ENCODE measurements at places on chromosomes 11 and 22.

DNA sequence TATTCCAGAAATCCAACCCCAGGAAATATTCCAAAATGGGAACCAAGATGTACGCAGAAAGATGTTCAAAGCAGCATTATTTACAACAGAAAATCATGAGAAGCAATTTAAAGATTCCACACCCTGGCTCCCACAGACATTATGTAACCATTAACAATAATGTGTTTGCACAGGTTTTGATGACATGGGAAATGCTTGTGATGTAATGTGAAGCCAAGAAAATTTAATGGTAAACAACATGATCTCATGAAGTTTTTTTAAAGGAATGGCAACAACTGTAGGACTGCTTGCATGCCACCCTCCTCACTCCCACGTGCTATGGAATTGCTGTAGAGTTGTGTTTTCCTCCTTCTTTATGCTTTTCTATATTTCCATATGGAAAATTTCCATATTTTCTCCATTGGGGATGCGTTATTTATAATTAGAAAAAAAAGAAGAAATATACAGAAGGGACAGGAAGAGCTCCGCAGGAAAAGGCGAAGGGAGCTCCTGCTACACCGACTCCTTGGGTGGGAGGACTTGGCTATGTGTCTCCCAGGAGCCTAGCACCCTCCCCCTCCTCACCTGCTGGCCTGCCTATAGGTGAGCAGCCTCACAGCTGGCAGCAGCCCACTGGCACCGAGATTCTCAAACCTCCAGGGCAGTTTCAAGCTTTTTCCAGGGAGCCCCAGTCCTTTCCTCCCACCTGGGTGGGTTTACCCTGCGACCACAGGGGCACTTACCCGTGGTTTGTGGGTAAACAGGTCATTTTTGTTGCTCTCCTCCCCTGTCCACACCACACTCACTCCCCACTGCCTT, 20.9 kb downstream of the LRFN4 start:
- DNase-seq = no peak

DNA sequence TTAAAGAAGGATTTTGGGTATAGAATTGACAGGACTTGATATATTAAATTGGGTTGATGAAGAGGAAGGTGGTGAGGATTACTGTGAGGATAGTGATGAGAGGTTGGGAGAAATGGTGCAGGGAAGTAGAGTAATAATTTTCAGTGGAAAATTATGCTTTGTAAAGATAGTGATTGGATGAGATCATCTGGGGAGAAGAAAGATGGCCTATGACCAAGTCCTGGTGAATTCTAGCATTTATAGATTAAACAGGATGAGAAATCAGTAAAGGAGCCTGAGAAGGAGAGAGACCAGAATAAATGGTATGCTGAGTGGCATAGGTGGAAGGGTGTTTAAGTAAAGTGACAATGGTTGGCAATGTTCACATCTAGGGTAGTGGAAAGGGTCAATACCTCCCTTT, 15.0 kb downstream of the IPO7 start:
- no peak for DNase-seq

- DNase-seq = no peak
These were observed 13.9 kb downstream of the CTNND1 start for GRCh38 chr11:57775491-57775890.

DNA sequence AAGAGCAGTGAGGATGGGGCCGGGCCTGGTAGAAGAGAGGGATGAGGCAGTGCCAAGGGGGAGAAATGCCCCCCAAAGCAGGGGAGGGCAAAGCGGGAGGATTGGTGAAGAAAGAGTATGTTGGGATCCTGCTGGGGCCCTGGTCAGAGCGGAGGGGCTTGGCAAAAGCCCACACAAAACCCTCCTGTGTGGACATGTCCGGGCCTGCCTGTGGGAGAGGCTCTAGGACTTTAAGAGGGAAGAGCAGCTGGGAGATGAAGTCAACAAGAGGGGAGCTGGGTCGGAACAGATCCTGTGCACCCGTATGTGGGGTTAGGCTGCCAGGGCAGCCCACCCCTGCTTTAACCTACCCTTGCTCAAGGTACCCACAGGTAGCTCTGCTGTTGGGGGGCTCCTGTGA, 25.8 kb downstream of the ART5 start:
- no peak for DNase-seq

GRCh38 chr11:117761993-117762392, 35.0 kb downstream of the DSCAML1 start:
- DNase-seq = no peak

GRCh38 chr11:46235777-46236688, 41.4 kb upstream of the CREB3L1 start:
- DNase-seq = no peak

GRCh38 chr11:117830674-117831351, 6.3 kb upstream of the FXYD2 start:
- peak; percentile 41 for DNase-seq

DNA sequence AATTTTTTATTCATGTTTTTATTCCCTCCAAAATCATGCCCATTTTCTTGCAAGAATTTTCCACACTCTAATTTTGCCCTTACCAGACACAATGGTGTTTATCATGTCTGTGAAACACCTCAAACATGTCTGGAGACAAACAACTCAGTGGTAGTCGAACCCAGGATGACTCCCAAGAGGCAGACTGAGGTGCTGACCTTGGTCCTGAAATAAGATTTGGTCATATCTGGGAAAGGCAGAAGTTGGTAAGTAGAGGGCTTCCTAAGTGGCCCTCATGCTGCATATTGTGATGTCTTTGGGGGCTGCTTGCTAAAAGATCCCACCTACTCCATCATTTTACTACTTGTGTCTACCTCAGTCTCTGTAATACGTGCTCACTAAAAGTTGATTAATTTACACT, 369.4 kb upstream of the ISX start:
- DNase-seq = no peak

GRCh38 chr11:36574486-36574885, 6.7 kb downstream of the RAG1 start:
- no peak for DNase-seq

- no peak for DNase-seq
These were observed 17.9 kb downstream of the TMEM218 start for GRCh38 chr11:125093502-125093901.

- no peak for DNase-seq
These were observed 115.9 kb upstream of the CRYBB3 start for GRCh38 chr22:25083807-25084200.

GRCh38 chr11:73839123-73839457, 37.6 kb downstream of the COA4 start:
- DNase-seq = no peak

DNA sequence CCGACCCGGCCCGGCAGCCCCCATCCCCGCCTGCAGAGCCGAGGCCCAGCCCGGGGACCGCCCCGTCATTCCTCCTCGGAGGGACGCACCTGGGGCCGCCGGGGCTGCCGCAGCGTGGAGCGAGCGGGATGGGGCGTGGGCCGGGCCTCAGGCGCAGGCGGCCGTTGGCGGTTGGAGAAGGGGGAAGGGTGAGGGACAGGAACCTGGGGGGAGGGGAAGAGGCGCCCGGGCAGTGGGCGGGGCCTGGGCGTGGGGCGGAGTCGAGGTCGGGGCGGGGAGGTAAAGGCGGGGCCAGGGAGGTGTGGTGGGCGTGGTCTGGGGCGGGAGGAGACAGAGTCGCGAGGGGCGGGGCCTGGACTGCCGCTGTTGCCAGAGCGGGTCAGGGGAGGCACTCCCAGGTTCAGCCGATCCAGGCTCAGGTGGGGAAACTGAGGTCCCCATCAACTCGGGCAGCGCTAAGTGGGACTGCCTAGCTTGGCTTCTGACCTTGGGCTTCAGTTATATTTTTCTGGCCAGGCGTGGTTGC, at the start of gene TESMIN:
Gene TESMIN, minus strand, starts transcription at position 190 of the 526 bp plus-strand sequence. CDS start 860 bp downstream, outside the sequence.
- peak; percentile 94 for DNase-seq

GRCh38 chr11:100905684-100906083, 218.6 kb downstream of the ARHGAP42 start:
- DNase-seq = no peak

DNA sequence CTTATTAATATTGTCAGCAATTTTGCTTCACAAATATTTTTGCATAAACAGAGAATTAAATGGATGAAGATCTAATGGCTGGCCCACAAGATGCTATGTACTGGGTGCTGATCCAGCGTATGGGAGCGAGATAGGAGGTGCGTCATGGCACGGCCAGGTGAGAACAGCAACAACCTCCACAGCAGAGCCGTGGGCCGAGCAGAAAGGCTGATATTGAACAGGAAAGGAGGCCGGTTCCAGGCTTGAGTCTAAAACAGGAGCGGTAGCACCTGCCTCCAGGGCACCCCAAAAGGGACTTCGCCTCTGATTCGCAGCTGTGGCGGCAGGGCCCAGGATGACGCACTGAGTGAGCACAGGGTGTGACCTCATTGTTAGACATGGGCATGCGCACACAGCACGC, 1502.1 kb downstream of the TBC1D22A start:
- no peak for DNase-seq

DNA sequence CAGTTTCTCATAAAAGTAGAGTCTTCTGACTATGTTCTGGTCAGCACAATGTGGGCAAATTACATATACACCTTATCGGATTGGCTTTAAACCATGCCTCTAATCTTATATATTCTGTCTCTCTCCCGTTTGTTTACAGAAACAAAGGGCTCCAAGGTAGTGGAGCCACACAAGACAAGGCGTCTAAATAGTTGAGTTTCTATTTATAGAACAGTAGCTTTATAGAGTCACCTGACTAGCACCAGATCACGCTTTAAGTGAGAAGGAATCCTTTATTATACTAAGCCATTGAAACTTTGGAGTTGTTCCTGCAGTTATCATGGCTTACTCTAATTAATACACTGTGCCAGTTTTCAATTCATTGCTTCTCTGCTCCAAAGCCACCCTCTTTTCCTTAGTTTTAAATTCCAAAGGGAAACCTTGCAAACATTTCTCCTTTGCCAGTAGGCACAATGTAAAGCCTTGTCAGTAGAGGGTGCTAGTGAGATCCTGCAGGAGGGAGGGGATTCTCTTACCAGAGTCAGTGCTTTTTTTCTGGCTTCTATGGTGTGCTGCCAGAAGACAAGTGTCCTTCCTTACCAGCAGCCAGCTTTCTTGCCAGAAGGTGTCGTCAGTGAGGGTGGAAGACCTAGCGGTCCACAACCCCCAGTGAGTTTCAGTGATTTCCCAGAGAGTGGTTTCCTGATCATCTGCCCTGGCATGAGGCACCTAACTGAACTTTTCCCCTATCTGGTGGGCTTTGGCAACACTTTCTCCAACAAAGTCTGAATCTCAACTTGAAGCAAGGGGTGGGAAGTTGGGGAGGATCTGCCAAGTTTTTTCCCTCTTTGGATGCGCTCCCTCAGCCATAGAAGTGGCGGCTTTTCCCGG, 71.7 kb downstream of the RAB38 start:
- DNase-seq = no peak

DNA sequence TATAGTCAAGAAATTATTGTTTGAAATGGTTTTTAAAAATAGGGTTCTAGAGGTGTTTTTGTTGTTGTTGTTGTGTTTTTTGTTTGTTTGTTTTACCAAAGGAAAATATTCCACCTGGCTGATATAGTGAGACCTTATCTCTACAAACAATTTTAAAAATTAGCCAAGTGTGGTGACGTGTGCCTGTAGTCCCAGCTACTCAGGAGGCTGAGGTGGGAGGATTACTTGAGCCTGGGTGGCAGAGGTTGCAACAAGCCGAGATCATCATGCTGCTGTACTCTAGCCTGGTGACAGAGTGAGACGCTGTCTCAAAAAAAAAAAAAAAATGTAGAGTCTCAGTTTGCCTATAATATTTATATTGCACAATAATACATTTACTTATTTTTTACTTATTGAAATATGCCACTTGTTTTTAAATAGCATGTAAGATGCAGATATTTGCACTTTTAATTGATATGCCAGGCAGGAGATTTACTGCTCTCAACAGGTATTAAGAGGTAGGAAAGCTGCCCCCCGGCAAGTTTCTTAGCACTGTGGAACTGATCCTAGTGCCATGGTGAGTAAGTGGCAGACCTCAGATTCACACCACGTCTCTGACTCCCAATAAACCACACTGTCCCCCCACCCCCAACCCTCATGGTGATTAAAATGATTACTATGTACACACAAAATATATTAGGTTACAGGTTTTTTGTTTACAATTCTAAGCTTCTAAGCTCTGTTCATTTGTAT, 157.4 kb downstream of the TEAD1 start:
- DNase-seq = no peak

DNA sequence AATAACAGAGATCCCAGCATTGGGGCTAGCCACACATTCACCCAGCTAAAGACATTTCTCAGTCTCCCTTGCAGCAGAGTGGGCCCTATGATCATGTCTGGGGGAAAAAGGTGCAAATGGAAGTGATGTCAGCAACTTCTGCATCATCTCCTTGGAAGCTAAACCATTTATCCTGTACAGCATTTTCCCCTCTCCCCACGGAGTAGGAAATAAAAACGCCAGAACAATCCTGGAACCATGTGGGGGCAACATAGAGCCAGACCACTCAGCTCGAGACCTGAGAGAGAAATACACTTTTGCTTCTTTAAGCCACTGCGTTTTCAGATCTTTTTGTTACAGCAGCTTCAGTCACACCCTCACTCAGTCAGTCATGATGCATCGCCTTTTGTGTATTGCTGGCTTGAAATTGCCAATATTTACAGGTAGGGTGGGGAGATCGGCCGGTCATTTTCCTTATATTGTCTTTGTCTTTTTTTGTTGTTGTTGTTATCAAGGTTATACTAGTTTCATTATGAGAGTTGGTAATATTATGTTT, 9.1 kb upstream of the RAC2 start:
- DNase-seq = no peak

DNA sequence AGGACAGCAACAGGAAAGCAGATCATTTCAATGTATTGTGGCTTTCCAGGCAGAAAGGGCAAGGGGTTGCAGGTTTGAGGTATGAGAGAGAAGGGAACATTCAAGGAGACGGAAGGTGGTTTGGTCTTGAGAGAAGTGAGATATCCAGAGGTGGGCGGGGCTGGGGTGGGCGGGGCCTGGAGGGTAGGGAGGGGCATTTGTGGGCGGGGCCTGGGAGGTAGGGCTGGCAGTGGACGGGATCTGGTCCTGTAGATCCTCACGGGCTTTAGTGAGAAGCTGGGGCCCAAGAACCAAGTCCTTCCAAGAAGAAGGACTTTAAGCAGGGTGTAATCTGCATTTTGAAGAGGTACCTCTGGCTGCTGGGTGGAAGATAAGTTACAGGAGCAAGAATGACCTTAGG, 199.2 kb downstream of the MN1 start:
- no peak for DNase-seq

- DNase-seq = no peak
These were observed 68.4 kb downstream of the ADAMTS15 start for GRCh38 chr11:130516554-130517505.

DNA sequence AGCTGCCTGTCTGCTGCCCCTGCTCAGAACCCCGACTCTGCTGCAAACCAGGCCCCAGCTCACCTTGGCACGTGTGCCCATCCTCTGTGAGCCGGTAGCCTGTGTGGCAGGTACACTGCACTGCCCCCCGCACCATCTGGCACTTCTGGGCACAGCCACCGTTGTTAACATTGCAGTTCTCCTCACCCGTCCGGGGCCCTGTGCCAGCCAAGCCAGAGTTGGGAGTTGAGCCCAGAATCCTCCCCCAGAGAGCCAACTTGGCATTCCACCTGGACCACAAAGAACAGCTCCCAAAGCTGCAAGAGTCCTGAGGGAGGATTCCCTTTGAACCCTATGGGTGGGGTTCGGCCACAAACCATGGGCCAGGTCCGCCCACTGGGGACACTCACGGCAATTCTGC, 22.5 kb downstream of the LRP4 start:
- DNase-seq = peak; percentile 55

All from ureter (tissue), 1 donor.